ENCODE measurements at places on chromosomes 4 and X.

DNA sequence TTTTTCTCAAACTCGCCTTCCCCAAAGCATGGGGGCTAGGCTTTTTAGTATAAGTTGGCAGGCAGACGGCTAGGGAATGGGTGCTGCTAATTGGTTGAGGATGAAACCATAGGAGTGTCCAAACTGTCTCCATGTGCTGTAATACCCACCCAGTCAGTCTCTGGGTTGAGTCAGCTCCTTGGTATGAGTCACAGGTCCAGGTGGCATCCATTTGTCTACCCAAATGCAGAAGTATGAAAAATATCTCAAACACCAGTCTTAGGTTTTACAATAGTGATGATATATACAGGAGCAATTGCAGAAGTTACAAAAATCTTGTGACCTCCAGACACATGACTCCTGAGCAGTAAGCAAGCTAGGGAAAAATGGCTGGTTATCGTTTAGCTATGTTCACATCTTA lies 27.4 kb upstream of the CCSER1 start:
- DNase-seq, result peak; percentile 19

- DNase-seq, result no peak
These were observed 66.6 kb upstream of the HS3ST1 start for GRCh38 chr4:11495291-11495690.

- peak; percentile 49 for DNase-seq
These were observed 31.4 kb upstream of the RBPJ start for GRCh38 chr4:26289401-26289800.

- DNase-seq, result no peak
These were observed 137.5 kb downstream of the RASL11B start for GRCh38 chr4:52999626-53000025.

GRCh38 chr4:117093571-117093970 lies 8.2 kb upstream of the TRAM1L1 start:
- DNase-seq, result no peak

- DNase-seq, result no peak
These were observed 38.0 kb downstream of the MAGEE2 start for GRCh38 chrX:75746891-75747639.

DNA sequence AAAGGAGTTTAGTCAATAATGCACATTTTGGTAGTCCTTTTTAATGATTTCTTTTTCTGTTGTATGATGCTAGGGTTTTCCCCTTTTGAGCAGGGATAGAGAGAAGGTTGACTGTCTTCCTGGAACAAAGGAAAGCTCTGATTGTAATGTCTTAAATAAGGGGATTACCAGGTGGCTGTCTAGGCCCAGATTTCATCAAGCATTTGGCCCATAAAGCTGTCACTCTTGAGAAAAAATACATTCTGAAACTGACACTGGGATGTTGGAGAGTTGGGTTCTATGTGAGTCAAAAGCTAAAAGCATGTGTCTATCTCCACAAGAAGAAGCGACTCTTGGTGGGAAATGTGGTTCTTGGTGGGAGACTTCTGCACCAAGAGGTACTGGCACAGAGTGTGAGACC lies 26.4 kb downstream of the KIAA1210 start:
- no peak for DNase-seq

GRCh38 chrX:120732461-120732860 lies 102.6 kb upstream of the C1GALT1C1 start:
- no peak for DNase-seq

DNA sequence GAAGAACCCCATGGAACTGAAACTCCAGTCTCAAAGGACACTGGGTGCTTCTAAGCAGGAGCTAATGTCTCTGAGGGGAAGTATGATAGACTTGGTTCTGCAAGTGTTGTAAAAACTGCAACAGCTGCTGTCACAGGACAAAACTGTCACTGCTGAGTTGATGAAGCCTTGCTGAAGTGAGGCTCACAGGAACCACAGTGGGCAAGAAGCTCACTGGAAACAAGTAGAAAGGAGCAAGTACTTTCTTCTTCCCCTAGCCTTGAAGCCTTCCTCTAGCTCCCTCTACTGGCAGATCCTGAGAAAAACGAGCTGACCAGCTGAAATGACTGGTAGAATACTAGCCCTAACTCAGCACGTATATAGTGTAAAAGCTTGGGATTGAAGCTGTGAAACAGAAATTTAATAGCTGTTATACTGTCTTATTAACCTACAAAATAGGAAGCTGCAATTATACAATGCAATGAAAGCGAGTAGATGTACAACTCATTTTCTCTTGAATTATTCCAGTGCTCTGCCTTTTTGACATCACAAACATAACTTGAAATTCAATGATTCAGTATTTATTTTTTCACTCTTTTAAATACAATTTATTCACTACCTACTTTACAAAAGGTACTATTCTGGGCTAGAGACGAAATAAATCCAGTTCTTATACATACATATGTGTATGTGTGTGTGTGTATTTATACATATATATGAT lies 91.4 kb downstream of the GABRB1 start:
- peak; percentile 17 for DNase-seq

- no peak for DNase-seq
These were observed 121.8 kb upstream of the STOX2 start for GRCh38 chr4:183783306-183783705.

All from keratinocyte (primary cell).